ENCODE measurements at places on chromosomes 3 and 15.

DNA sequence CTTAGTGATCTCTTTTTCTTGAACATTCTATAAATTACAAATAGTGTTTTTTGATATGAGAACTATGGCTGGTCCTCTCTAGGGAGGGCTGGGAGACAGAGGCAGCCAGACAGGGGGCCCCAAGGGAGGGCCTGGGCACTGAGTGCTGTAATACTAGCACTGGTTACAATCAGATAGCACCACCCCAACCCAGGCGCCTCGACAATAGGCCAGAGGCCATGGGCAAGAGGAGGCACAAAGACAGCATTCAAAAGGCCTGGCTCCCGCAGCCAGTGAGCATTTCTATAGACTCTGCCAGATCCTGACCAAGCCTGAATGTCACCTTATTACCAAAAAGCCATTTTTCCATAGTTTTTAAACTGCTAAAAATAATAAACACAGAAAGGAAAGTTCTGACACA is 158.5 kb downstream of the THRB start:
- peak; percentile 78 for DNase-seq

GRCh38 chr3:4083225-4084015 is 219.7 kb upstream of the SETMAR start:
- DNase-seq, result no peak

GRCh38 chr3:181700168-181701087 is 11.3 kb upstream of the SOX2 start:
- peak; percentile 73 for DNase-seq

- no peak for DNase-seq
Measured at GRCh38 chr15:81092559-81092902, 41.5 kb upstream of the CFAP161 start.

DNA sequence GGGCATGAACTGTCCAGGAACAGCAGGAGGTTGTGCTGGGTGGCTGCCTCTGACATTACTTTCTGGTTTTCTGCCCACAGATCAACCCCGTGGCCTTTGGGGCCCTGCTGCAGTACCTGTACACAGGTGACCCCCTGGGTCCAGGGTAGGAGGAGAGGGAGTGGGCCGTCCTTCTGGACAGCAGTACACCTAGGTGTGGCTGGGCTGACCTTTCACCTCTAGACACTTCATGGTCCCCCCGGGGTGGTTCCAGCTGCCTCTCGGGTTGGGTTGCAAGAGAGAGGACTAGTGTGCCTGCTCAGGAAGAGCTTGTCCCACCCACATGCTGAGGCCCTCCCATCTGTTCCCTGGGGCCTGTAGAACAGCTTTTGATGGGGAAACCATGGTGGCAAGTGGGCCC is 3.7 kb downstream of the ABTB1 start:
- DNase-seq, result no peak

- no peak for DNase-seq
Measured at GRCh38 chr3:177146646-177147045, 50.6 kb downstream of the TBL1XR1 start.

DNA sequence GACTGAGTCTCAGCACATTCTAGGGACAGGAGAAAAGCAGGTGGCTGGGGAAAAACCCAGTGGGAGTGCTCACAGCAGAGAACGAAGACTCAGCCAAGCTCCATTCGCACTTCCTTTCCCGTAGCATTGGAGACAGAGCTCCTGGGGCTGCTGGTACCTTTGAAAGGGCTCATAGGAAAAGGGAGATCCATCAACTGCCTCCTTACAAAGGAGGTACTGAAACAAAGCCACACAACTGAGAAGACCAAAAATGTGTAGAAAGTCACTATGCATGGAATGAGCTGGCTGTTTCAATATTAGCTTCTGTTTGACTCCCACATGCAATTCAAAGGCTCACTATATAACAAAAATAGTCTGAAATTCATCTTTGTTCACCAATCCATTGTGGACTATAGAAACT is 16.9 kb downstream of the STIMATE start:
- no peak for DNase-seq

- DNase-seq, result no peak
Measured at GRCh38 chr3:8424281-8424680, 77.3 kb upstream of the LMCD1 start.

DNA sequence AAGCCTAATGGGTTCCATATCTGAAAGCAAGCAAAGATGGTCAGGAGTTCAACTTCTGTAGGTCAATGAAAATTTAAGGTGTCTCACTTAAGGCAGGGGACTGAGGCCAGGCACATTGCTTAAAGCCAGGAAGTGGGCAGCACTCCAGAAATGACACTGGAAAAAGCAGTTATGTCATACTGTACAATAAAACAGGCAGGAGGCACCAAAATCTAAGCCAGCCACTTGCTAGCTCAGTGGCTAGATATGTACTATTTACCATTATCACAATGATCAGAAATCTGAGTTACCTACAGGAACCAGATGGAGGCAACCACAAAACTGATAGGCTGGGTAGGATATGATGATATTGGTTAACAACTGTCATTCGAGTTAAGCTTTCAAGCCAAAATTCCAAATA is 57.3 kb downstream of the FRMD5 start:
- DNase-seq, result no peak

GRCh38 chr15:92451225-92451825 is 57.6 kb downstream of the ST8SIA2 start:
- no peak for DNase-seq

GRCh38 chr3:127059072-127059471 is 76.2 kb downstream of the PLXNA1 start:
- DNase-seq, result no peak

DNA sequence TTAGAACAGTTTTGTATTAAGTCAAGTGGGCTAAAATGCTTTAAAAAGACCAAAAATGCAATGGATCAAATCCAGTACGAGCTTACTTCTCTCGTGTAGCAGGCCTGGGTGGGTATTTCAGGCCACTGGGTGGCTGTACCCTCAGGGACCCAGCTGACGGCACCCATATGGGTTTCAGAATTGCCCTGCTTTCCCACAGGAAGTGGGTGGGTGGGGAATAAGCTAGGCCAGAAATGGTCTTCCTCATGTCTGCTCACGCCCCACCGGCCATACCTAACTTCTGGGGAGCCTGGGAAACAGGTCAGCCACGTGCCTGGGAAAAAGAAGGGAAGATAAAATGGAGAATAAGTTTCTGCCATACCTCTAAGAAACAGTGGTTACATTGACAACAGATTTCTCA is 20.3 kb downstream of the GPR160 start:
- no peak for DNase-seq

GRCh38 chr15:100049483-100049882 is 292.3 kb downstream of the ADAMTS17 start:
- no peak for DNase-seq

GRCh38 chr3:99874237-99875002 is 56.8 kb downstream of the CMSS1 start:
- DNase-seq, result no peak

DNA sequence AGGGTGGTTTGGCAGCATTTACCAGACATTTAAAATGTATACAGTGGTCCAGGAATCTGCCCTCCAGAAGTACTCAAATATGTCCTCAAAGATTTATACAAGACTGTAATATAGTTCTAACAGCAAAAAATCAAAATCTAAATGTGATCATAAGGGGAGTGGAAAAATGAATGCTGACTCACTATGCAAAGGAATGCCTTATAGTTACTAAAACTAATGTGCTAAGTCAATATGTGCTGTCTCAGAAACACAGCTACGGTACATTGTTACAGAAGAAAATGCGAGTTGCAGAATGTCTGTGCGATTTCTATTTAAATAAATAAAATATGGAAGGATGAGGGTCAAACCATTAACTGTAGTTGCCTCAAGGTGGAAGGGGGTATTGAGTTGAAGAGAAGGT is 230.1 kb upstream of the UBE2E1 start:
- no peak for DNase-seq

DNA sequence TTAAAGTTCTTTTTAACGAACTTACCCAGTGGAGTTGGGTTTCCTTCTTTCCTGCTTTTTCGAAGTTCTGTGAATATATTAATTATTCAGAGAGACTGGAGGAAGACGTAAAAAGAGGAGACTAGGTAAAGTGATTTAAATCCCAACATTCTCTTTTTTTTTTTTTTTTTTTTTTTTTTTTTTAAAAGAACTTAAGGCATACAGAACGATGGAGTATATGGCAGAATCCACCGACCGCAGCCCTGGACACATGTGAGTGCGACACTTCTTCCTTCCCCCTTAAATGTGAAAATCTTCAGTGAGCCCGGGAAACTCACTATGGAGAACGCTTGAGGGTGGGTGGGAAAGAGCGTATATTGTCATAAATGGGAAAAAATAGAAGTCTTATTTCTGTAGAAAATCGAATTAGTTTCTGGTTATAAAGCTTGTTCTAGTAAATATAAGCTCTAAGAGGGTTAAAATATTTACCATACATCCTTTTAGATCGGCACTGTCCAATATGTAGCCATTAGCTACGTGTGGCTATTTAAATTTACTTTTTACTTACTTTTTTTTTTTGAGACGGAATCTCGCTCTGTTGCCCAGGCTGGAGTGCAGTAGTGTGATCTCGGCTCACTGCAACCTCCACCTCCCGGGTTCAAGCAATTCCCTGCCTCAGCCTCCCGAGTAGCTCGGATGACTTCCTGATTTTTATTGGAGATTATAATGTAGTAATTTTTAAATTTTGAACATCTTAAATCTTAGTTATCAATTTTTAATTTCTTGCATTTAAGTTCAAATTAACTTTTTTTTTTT is 892 bp downstream of the NMD3 start:
- no peak for DNase-seq

DNA sequence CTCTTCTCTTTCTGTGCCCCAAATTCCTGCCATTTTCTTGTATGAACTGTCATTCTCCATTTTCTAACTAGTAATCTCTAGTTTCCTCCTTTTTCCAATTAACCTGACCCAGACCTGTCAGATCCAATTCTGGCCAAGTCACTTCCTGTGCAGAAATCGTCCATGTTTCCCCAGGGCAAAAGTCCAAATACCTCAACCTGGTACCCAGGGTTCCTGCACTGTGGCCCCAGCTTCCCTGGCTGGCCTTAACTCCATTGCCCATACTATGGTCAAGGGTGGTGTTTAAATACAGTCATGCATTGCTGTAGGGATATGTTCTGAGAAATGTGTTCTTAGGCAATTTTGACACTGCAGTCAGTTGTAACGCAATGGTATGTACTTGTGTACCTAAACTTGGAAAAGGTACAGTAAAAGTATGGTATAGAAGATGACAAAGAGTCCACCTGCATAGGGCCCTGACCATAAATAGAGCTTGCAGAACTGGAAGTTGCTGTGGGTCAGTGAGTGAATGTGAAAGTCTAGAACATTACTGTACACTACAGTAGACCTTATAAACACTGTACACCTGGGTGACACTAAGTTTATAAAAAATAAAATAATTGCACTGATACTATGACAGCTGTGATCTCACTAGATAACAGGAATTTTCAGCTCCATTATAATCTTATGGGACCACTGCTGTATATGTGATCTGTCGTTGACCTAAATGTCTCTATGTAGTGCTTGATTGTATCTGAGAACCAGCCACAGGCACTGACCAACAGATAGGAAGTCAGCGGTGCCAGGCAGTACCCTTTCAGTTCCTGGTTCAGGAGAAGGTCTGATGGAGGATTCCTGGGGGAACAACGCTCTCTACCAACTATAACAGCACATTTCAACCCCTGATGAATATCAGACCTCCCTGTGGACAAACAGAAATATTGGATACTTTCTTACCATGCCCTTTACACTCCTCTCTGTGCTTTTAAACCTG is 336.1 kb upstream of the PROK2 start:
- DNase-seq, result no peak

DNA sequence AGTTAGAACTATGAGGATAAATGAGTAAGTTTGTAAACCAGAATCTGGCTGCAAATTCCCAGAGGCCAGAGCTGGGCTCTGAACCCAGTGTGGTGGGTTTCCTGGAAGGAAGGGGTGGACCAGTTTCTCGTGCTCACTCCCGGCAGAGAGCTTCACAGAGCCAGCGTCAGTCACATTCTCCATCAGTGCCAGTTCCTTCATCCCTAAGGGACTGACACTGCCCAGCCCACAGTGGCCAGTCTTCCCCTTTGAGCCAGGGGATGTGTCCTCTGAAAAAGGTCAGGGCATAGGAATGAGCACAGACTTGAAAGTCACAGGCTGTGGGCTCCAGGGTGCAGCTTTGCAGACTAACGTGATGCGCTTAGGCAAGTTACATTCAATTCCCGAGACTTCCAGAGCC is 135.8 kb upstream of the HACD2 start:
- DNase-seq, result no peak

- no peak for DNase-seq
Measured at GRCh38 chr15:70245932-70246622, 148.4 kb upstream of the TLE3 start.

- DNase-seq, result no peak
Measured at GRCh38 chr3:171049861-171050444, 23.4 kb upstream of the SLC2A2 start.

GRCh38 chr15:88803920-88804247 is 648 bp downstream of the ACAN start:
- no peak for DNase-seq

DNA sequence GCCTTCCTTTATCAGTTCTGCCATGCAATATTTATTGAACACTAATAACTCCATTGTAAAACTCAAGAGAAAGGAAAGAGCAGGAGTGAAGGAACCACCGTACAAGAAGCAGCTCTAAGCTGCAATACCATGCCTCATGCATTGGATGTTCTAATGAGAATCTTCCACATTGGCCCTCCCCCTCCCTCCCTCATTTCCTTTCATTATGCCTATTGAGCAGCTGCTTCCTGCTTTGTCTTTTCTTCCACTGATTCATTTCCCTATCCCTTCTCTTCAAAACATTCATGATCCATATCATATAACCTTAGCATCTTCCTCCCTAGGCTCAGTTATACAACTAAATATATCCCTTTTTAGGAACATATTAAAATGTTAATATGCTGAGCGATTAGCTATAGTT is 698.7 kb upstream of the GOLIM4 start:
- DNase-seq, result no peak

GRCh38 chr3:128359846-128360642 is 106.6 kb downstream of the DNAJB8 start:
- no peak for DNase-seq

DNA sequence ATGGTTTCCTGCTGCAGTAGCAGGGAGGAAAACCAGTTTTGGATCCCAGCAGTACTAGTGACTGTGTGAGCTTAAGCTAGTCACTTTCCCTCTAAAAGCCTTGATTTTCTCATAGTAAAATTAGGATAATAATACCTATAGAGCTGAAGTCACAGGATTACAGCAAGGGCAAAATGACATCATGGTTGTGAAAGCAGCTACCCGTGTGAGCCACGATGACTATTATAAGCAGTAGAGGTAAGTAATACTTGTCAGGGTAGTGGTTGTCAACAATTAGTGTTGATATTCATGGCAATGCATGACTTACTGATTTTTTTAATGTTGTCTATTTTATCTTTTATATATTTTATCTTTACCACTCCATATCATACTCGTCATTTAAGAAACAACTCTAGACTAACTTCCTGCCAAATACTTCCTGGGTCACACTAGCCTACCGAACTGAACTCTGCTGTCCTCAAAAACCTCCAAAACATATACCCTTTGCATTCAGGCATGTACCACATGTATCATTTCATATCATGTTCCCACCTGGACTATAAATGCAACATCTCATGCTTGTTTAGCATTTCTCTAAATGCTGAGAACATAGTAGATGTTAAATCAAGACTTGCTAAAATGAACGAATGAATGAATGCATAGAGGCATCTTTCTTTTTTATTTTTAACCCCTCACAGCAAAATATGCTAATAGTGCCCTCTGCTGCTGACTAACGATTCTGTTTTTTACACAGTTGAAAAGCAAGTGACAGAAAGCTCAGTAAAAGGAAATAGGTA is 172.6 kb downstream of the P3H2 start:
- no peak for DNase-seq
